A549 treated with Mapracorat at 1 μM for 4 hours (cell line): ENCODE measurements at places on chromosomes 13 and 19. TPM values are rescaled to one million over a fixed set of nuclear protein-coding genes. Genes with fewer than 3 reads are reported as not detected.

The GRK1 gene
- total RNA-seq = 0.04 to 0.05 TPM in 2 of 5 replicates, not detected in the others

The ADPRHL1 gene
- total RNA-seq = 14.4 to 16.0 TPM (median 14.8 TPM) in 5 replicates

The ZNF177 gene
- 0.30 to 0.76 TPM (median 0.41 TPM) in 5 replicates for total RNA-seq

The SERPINE3 gene
- not detected in 5 replicates for total RNA-seq

The RXFP2 gene
- total RNA-seq = not detected in 5 replicates

The NPAS1 gene
- 6.0 to 9.0 TPM (median 6.7 TPM) in 5 replicates for total RNA-seq

The FGF21 gene
- total RNA-seq = not detected in 5 replicates

The ERICH4 gene
- total RNA-seq = 0.15 TPM in 1 of 5 replicates, not detected in the others

The TUBA3C gene
- total RNA-seq = not detected in 5 replicates

The KCNJ14 gene
- 0.77 to 2.1 TPM (median 1.1 TPM) in 5 replicates for total RNA-seq

The TNFSF9 gene
- 2.9 to 6.0 TPM (median 4.5 TPM) in 5 replicates for total RNA-seq

The HRC gene
- total RNA-seq = not detected in 5 replicates

The NANOS3 gene
- total RNA-seq = 1.4 to 3.8 TPM (median 2.4 TPM) in 5 replicates

The HIF3A gene
- total RNA-seq = 0.05 to 0.12 TPM in 2 of 5 replicates, not detected in the others

The CKM gene
- not detected in 5 replicates for total RNA-seq

The NOSIP gene
- total RNA-seq = 88.3 to 108 TPM (median 105 TPM) in 5 replicates

The GNG7 gene
- 0.02 to 0.13 TPM (median 0.05 TPM) in 5 replicates for total RNA-seq

The JSRP1 gene
- total RNA-seq = 0.42 to 0.86 TPM (median 0.76 TPM) in 5 replicates

The FGF9 gene
- not detected in 5 replicates for total RNA-seq

The CEACAM7 gene
- 0.07 to 0.15 TPM (median 0.12 TPM) in 4 of 5 replicates, not detected in the other for total RNA-seq

The PTPRH gene
- 3.5 to 6.0 TPM (median 5.0 TPM) in 5 replicates for total RNA-seq

The TRIM13 gene
- total RNA-seq = 15.6 to 18.3 TPM (median 16.0 TPM) in 5 replicates

The IZUMO2 gene
- total RNA-seq = not detected in 5 replicates

The NCAN gene
- 0.05 to 0.16 TPM (median 0.05 TPM) in 4 of 5 replicates, not detected in the other for total RNA-seq

The SLAIN1 gene
- total RNA-seq = 0.42 to 0.71 TPM (median 0.48 TPM) in 5 replicates

The ELSPBP1 gene
- total RNA-seq = not detected in 5 replicates
